ENCODE measurements at places on chromosomes 12 and 14.

- no peak for DNase-seq
These were observed 84.4 kb downstream of the TMEM132D start for GRCh38 chr12:129819391-129819790.

- DNase-seq = no peak
These were observed 32.7 kb downstream of the CACNA2D4 start for GRCh38 chr12:1885599-1886245.

GRCh38 chr14:59284059-59284458 lies 95.6 kb downstream of the DAAM1 start:
- DNase-seq = no peak

- DNase-seq = no peak
These were observed 459.0 kb downstream of the BCAT1 start for GRCh38 chr12:24489939-24490338.

GRCh38 chr12:91617818-91618217 lies 435.2 kb upstream of the DCN start:
- no peak for DNase-seq

- DNase-seq = no peak
These were observed 206.5 kb downstream of the ETV6 start for GRCh38 chr12:11855983-11856374.

- DNase-seq = no peak
These were observed 448.1 kb downstream of the BCAT1 start for GRCh38 chr12:24500831-24501230.

GRCh38 chr14:39043352-39043943 lies 59.6 kb downstream of the SEC23A start:
- DNase-seq = no peak

- DNase-seq = peak; percentile 28
These were observed 94.9 kb downstream of the VCPKMT start for GRCh38 chr14:50021261-50022031.

- DNase-seq = peak; percentile 72
These were observed 32.6 kb upstream of the HIF1A start for GRCh38 chr14:61662437-61663311.

GRCh38 chr12:118960865-118961264 lies 20.5 kb upstream of the SRRM4 start:
- DNase-seq = no peak

DNA sequence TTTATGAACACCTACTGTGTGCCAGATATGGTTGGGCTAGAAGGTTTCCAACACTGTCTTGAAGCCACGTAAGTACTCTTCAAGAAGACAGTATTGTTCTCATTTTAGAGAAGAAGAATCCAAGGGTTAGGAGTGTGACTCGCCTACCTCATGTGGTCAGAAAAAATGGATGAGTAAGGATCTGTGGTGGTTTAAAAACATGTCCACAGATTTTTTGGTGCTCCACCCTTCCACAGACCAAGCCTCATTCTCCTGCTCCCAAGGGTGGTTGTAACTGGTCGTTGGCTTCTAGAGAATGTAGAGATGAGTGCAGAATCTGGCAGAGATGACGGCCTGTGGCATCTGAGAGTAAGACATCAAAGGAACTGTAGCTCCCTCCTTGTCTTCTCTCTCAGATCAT lies 30.3 kb upstream of the TTC7B start:
- DNase-seq = no peak
